Mesothelial cell of epicardium (in vitro differentiated cells): ENCODE measurements at places on chromosomes 5 and 9.

GRCh38 chr9:114003758-114004157, 74.3 kb downstream of the AMBP start:
- no peak for DNase-seq

DNA sequence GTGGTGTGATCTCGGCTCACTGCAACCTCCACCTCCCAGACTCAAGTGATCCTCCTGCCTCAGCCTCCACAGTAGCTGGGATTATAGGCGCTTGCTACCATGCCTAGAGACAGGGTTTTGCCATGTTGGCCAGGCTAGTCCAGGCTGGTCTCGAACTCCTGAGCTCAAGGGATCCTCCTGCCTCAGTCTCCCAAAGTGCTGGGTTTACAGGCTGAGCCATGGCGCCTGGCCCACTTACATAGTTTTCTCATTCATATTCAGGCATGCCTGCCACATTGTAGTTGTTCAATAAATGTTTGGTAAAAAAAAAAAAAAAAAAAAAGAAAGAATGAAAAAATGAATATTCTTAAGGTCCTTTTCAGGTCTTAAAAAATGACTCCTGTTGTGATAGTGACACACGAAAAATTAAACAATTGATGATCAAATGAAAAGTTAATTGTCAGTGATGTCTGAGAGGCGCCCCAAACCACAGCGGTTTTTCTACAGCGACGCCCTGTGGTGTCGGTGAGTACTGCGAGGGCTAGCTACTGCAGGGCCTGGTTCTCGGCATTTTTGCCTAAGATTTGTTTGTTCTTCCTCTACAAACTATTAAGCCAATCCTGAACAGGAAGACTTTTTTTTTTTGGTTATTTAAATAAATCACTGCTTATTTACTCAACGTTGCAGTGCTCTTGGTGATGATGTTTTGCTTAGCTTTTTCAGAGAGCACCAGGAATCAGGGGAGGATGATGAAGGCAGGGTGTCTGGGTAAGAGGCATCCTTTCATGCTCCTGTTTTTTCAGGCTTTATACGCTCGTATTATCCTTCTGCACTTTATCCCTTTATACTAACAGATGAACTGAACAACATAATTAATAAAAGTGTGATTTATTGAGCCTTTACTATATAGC, 67.0 kb upstream of the DPYSL3 start:
- peak; percentile 83 for DNase-seq

DNA sequence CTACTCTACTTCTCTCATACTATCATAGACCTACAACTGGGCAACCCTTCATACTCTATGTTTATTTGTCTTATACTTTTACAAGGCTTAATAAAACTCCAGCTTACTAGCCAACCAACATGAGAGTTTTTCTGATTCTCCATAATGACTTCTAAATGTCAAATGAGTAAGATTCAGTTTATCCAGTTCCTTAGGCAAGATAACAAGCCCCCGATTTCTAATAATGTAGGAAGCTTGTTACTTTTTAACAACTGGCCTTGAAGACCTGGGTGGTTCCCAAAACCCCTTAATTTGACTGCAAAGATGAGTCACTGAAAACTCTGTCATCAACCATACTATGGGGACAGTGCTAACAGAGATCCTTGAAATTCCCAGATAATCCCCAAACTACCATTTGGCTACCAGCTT, 294.6 kb upstream of the ACTBL2 start:
- no peak for DNase-seq

DNA sequence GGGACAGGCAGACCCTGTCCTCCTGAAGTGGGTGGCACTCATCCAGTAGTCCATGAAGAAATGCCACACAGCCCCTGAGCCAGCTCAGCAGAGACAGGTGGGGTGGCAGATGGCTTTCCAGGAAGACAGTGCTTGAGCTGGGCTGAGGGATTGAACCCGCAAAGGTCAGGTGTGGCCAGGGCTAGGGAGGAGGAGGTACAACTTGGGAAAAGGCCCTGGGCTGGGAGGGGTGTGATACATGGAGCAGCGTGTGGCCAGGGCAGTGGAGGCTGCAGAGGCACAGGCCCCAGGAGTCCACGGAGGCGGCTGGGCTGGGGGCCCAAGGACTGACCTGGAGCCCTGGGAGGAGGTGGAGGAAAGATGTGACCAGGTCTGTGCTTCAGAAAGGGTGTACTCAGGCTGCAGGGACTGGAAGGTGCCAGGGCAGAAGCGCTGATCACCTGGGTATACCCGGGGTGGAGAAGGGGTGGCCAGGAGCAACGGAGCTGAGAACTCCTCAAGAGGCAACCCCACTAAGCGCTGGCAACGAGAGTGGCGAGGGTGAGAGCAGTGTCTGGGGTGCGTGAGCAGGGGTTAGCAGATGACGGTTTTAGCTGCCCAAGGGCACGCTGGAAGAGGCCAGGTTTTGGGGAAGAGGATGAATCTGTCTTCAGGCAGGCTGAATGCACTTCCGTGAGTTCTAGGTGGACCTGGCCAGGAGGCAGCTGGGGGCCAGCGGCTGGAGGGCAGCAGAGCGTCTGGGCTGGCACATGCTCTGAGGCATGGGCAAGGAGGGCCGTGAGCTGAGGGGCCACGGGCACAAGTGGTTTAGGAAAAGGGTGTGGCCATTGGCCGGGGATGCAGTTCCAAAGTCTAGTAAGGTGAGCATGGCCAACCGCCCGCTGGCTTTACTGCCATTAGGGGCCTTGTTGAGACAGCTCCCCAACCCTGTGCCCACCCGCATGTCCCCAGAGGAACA, 3.9 kb upstream of the RABL6 start:
- DNase-seq = no peak
